ENCODE measurements at places on chromosomes 6 and 20.

DNA sequence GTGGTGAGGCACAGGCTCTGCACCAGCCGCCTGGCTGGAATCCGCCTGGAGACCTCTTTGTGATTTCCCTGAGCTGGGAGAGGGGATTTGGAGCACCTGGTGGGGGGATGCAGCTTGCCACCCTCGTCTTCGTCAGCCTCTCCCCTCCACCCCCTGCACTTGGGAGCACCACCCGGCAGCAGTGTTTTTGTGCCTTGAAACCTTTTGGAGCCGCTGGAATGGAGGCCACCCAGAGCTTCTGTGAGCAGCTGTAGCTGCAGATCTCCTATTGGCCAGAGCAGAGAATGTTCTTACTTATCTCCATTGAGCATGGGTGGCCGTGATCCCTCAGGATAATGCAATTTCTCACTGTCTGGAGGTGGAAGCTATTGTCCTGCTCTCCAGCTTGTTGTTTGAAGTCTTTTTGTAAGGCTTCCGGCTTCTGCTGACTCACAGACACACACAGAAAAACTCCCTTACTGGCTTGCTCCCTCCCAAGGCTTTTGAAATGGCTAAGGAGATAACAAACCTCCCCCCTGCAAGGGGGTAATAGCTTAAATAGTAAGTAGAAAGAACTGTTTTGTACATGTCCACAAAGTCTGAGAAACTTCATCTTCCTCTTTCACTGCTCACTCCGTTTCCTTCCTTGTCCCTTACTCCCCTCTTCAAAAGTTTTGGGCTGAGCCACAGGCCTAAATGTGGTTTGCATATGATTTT is 271.2 kb downstream of the PRL start:
- DNase-seq = no peak

GRCh38 chr6:5345324-5345723 is 84.0 kb downstream of the FARS2 start:
- DNase-seq = no peak

GRCh38 chr6:44624226-44624625 is 236.7 kb downstream of the CDC5L start:
- DNase-seq = no peak

DNA sequence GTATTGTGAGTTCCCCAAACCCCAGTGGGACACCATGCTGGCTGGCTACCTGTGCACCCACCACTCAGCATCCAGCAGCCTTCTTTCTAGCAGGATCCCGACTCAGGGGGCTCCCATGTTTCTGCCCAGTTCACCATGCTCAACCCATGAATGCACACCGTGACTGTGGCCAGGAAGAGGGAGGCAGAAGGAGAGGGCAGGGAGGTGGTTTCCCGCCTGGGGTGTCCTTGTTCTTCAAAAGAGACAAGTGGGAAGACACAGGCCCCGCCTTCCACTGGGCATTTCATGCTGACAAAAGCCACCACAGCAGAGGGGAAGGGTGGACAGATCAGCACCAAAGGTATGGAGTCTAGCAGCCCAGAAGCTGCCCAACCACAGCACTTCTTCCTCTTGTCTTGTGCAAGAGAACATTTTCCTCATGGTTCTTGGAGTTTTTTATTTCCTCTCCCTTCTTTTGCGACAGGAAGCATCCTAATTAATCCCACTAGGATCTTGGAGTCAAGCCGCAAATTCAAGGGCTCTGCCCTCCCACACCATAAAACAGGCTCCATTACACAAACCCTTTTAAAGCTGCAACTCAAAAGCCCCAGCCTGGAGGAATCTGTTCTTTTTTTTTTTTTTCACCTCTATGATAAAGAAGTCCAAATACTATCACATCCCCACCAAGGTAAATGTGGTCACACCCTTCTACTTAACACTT is 13.5 kb upstream of the ANKRD60 start:
- no peak for DNase-seq

- no peak for DNase-seq
Observed at GRCh38 chr6:147285087-147285855, 81.1 kb downstream of the STXBP5 start.

DNA sequence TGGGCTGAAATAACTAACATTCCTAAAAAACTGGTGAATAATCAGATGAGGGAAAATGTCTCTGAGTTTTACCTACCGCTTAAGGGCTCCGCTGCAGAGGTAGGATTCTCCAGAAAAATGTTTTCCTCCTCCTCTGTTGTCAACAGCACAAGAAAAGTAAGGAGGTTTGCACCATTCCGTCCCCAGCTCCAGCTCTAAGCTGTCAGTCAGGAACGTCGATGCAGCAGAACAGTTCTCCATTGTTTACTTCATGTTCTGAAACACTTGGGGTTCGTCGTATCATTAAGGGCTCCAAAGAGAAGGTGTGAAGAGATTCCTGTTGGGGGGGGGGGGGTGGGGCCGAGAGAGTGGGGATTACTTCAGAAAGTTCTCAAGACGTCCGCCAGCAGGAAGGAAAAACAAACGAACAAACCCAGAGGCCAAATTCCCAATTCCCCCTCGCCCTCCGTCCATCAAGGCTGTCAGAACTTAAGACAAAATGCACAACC is 734 bp downstream of the MMS22L start:
- no peak for DNase-seq

Data from CD4-positive, alpha-beta T cell (primary cell).